Fibroblast of the aortic adventitia (primary cell): ENCODE measurements at places on chromosomes 4 and X. TPM values are rescaled to one million over a fixed set of nuclear protein-coding genes. Genes with fewer than 3 reads are reported as not detected.
A peak's percentile ranks its signal among the peaks of the same experiment; 100 is the strongest.

- peak; percentile 45 for DNase-seq
Measured at GRCh38 chr4:2243681-2244380, 1.9 kb upstream of the HAUS3 start.

DNA sequence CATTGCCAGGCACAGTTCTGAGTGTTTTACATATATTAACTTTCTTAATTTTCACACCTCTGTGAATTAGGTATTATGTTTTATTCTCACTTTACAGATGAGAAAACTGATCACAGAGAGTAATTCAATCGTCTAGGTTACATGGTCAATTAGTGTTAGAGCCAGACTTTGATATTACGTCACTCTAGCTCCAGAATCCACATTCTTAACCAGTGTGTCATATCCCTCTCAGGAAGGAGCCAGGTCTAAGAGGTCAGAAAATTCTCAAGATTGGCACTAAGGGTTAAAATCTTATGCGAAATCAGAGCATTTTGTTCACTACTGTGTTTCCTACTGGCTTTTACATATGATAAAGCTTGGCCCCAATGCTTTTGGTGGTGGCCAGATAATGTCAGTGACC is 7.4 kb downstream of the DMP1 start:
- peak; percentile 30 for DNase-seq

GRCh38 chr4:78811034-78811433 is 34.9 kb downstream of the BMP2K start:
- no peak for DNase-seq

TEX13C gene
- not detected in 2 replicates for total RNA-seq

DNA sequence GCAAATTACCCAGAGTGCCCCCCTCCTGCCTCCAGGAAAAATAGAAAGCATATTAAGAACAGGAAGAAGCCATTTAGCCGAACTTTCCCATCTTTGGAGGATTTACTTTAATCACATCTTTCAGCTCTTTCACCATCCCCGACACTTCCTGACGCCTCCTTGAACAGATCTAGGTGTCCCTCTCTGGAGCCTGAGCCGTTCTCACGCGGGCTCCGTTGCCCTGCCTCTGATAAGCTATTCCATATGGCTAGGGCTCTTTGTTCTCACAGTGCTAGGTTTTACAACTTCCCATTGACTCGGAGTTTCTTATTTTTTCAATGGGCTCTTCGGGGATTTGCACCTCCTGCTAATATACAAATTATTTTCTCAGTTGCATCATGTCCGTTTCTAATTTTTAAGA is 82.1 kb upstream of the GPC4 start:
- DNase-seq: no peak

DNA sequence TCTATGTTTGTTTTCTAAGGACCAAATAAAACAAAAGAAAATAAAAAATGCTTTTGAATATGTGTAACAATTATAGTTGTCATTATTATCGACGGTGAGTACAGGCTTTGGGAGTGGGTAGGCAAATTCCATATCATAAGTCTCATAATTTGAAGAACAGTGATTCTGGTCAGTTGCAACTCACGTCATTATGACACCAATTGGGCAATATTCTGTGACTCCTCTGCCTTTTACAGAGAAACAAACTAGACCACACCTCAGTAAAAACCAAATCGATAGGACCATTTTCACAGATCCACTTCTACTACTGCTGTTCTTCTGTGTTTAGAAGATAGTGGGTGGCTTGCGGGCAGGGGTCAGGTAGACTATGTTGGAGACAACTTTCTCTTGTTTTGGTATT is 250.1 kb downstream of the C4orf33 start:
- DNase-seq: no peak

DNA sequence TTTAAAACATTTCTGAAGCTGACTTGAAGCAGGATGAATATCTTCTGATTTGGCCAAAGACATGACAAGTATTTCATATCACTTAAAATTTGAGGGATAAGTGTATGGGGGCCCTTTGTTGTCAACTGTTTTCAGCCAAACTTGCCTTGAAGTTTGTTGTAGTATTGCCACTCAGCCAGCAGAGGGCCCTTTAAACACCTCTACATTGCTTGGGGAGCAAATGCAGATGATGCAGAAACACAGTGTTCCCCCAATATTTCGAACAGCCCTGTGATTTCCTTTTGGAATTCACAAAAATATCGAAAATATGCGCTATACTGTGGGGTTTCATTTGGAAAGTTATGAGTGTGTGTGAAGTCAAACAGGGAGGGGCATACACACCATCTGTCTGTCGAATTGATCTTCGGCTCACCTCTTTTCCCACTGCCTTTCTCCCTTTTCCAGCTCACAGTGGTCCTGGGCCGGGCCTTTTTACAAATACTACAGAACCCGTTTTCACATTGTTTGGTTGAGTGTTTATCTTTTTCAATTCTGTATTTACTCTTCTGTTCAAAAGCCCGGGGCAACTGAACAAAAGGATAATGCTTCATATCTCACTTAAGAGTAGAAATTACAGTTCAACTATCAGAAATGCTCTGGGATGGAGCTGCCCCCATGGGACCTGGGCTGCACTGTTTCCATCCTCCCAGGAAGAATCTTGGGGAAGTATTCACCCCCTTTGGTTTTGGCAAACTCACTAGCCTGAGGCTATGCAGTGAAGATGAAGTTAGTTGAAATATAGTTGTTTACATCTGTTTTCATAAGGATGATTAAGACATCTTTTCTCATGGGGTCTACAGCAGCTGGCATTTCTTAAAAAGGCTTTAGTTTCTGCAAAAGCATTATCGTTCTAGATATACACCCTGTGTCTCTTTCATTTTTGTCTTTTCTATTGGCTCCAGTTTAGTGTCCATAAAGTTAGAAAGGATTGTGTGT is 137.6 kb downstream of the EGF start:
- peak; percentile 64 for DNase-seq

GRCh38 chrX:40468033-40468846 is 112.5 kb upstream of the ATP6AP2 start:
- DNase-seq: peak; percentile 47

AKAP14 gene
- not detected in 2 replicates for total RNA-seq

DNA sequence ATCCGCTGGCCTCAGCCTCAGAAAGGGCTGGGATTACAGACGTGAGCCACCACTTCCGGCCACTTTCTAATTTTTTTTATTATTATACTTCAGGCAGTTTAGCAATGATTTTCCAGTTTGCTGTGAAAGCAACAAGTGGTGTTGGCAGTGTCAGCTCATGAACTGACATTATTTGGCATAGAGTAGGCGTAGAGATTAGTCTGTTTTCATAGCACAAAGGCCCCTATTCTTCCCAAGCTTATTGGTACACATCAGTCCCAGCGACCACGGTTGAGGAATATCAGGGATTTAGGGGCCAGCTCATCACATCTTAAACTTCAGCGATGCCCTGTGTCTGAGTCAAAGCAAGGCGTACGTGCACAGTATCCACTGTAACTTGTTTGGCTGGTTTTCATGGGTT is 53.0 kb upstream of the RASSF6 start:
- no peak for DNase-seq

CDX4 gene
- total RNA-seq: not detected in 2 replicates

ITIH6 gene
- total RNA-seq: not detected in 2 replicates

DNA sequence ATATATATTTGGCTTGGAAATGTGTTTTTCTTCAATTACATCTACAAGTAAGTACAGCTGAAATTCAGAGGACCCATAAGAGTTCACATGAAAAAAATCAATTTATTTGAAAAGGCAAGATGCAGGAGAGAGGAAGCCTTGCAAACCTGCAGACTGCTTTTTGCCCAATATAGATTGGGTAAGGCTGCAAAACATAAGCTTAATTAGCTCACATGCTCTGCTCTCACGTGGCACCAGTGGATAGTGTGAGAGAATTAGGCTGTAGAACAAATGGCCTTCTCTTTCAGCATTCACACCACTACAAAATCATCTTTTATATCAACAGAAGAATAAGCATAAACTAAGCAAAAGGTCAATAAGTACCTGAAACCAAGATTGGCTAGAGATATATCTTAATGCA is 26.1 kb downstream of the NUDT6 start:
- DNase-seq: no peak

- no peak for DNase-seq
Measured at GRCh38 chr4:97411356-97411755, 731.9 kb downstream of the STPG2 start.

CCKAR gene
- 3.1 TPM in 1 of 2 replicates, not detected in the other for total RNA-seq

DNA sequence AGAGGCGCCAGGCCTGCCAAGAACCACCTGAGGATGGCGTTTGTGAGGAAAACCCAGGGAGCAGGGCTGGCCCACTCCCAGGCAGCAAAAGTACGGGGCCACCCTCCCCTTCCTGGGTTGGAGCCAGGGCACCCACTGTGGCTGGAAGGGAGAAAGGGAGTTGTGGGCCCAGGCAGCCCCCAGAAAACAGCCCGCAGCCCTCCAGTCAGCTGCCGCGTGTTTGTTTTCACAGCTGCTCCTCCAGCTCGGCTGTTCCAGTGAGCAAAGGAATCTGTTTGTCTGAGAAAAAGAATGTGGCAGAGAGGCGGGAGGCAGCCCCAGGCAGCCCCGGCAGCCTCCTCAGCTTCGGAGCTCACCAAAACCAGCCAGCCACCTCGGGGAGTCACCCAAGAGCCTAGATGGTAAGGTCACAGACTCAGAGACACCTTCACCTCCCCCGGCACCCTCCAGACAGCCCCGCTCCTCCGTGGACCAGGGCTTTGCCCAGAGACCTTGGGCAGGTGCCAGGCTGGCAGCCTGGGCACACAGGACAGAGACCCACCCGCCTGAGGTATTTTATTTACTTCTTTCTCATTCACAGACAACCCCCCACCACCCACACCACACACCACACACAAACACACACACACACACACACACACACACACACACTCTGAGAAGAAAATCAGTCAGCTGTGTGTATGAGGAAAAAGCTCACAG is 338.1 kb downstream of the BCOR start:
- DNase-seq: peak; percentile 62

DGAT2L6 gene
- not detected in 2 replicates for total RNA-seq

- peak; percentile 63 for DNase-seq
Measured at GRCh38 chr4:54318904-54319303, 89.8 kb downstream of the PDGFRA start.

GRCh38 chr4:185589067-185589836 is 53.9 kb upstream of the PDLIM3 start:
- peak; percentile 21 for DNase-seq

DNA sequence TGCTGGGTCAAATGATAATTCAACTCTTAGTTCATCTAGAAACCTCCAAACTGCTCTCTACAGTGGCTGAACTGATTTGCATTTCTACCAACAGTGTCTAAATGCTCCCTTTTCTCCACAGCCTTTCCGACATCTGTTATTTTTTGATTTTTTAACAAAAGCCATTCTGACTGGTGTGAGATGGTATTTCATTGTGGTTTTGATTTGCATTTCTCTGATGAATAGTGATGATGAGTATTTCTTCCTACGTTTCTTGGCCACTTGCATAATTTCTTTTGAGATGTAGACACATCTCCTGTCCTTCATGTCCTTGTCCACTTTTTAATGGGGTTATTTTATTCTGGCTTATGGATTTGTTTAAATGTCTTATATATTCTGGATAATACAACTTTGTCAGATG is 298.2 kb upstream of the ARSJ start:
- peak; percentile 32 for DNase-seq

DAPP1 gene
- not detected in 2 replicates for total RNA-seq

- no peak for DNase-seq
Measured at GRCh38 chr4:64192731-64193412, 216.4 kb downstream of the TECRL start.

DNA sequence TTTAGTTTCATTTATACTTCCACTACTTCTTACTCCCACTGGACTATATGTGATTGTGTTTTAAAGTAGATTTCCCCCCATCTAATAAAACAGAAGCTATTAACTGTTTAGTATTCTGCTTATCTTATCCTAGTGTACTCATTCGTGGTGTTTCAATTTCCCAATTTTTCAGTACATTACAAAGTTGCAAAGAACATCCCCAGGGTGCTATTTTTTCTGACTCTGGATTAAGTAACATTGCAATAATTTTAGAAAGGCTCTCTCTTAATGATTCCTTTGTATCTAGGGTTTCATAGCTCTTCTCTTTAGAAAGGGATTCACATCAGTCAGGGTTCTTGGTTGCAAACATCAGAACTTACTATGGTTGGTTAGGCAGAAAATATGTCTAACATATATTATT is 317.9 kb upstream of the DIPK2B start:
- no peak for DNase-seq

- no peak for DNase-seq
Measured at GRCh38 chr4:65515646-65516045, 154.6 kb downstream of the EPHA5 start.

- no peak for DNase-seq
Measured at GRCh38 chr4:92255920-92256244, 47.9 kb upstream of the GRID2 start.

DNA sequence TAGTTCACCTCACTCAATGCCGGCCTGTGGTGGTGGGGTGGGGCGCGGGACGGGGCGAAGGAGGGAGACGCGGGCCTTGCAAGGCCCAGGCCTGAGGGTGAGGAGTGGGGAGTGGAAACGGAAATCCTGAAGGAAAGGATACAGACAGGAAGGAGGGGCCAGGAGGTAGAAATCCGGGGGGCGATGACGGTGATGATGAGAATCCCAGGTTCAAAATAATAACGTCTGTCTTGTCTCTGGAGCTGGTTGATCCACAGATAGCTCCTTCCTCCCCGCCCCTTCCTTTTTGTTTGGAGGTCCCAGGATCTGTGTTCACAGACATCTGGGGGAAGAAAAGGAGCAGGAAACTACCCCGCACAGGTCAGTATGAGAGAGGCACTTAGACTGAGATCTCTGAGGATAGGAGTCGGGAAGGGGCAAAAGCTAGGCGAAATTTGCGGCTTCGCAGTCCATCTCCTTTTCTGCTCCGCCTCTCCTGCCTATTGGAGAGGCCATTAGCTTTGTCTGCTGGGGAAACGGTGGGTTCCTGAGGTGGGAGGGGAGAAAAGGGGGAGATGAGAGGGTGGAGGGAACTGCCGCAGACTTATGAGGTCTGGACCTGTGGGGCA is 746 bp downstream of the TCEAL7 start:
- peak; percentile 15 for DNase-seq

SYN1 gene
- total RNA-seq: 0.09 TPM in 1 of 2 replicates, not detected in the other

DNA sequence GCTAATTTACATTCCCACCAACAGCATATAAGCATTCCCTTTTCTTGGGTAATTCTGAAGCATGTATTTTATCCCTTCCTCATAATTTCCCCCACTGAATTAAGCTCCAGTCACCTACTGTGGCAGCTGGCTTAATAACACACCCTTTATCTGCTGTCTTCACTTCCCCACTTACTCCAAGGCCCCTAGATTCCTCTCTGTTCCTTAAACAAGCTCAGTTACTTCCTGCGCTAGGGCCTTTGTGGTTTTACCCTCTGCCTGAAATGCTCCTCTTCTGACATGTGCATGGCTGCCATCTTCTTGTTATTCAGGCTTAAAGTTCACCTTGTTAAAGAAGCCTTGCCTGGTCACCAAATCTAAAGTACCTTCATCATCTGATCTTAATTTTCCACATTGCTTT is 47.2 kb upstream of the RPS6KA3 start:
- DNase-seq: no peak

- peak; percentile 84 for DNase-seq
Measured at GRCh38 chr4:144174401-144175067, 34.0 kb upstream of the GYPA start.

DNA sequence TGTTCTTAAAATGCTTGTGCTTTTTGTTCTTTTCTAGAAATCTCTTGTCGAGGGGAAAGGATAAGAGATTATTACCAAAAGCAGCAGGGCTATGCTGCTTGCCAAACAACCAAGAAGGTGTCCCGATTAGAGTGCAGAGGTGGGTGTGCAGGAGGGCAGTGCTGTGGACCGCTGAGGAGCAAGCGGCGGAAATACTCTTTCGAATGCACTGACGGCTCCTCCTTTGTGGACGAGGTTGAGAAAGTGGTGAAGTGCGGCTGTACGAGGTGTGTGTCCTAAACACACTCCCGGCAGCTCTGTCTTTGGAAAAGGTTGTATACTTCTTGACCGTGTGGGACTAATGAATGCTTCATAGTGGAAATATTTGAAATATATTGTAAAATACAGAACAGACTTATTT is 81.5 kb upstream of the PACRGL start:
- no peak for DNase-seq
